NCI-H1417 treated with DMSO at 0.1 percent for 48 hours (cell line): ENCODE measurements at places on chromosomes 5 and 9.
A peak's percentile ranks its signal among the peaks of the same experiment; 100 is the strongest.

- DNase-seq = no peak
These were observed 2.3 kb downstream of the GDNF start for GRCh38 chr5:37837414-37838032.

- DNase-seq = no peak
These were observed 288.6 kb upstream of the DAB2 start for GRCh38 chr5:39713250-39713916.

DNA sequence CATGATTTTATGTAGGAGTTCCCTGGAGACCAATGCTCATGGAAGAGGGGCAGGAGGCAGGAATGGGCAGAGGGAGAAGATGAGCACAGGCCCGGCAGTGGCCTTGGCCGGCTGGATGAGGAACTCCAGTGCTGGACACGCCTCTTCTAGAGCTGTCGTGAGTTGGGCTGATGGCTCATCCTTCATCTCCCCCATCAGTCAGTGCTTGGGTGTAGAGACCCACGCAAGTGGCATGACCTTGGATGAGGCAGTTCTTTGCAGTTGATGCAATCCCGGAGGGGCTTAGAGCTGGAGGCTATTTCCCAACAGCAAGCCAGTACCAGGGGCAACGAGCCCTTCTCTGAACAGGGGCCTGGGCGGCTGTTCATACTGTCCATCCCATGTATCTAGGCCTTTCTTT is 25.5 kb upstream of the ARAP3 start:
- DNase-seq = no peak

- DNase-seq = no peak
These were observed 304.9 kb upstream of the PTGER4 start for GRCh38 chr5:40374853-40375252.

DNA sequence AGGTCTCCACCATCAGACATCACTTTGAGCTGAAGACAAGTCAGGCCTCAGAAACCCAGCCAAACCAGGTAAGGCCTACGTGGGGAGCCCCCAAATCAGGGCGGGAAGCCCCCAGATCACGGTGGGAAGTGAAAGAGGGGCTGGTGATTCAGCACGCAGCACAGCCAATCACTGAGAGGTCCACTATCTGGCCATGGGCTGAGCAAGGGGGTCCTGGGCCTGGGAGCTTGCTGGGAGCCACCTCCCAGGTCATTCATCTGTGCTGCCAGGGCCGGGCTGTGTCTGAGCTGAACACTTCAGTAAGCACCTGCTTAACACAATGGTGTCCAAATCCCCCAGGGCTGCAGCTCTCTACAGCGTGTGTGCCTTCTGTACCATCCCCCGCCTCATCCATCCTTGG is 15.5 kb downstream of the MED10 start:
- DNase-seq = no peak

- no peak for DNase-seq
These were observed 9.1 kb upstream of the CDC42SE2 start for GRCh38 chr5:131254741-131255140.

DNA sequence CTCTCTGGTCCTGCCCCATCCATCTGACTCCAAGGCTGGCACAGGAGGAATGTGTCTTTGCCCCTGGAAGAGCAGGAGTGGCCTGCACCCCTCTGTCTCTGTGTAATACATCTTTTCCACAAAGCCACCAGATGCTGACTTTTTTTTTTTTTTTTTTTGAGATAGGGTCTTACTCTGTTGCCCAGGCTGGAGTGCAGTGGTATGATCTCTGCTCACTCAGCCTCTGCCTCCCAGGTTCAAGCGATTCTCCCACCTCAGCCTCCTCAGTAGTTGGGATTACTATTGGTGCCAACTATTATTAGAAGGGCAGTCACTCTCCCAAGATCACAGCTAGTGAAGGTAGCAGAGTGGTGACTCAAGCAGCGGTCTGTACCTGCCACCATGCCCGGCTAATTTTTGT is 19.6 kb downstream of the SPRY4 start:
- DNase-seq = no peak

DNA sequence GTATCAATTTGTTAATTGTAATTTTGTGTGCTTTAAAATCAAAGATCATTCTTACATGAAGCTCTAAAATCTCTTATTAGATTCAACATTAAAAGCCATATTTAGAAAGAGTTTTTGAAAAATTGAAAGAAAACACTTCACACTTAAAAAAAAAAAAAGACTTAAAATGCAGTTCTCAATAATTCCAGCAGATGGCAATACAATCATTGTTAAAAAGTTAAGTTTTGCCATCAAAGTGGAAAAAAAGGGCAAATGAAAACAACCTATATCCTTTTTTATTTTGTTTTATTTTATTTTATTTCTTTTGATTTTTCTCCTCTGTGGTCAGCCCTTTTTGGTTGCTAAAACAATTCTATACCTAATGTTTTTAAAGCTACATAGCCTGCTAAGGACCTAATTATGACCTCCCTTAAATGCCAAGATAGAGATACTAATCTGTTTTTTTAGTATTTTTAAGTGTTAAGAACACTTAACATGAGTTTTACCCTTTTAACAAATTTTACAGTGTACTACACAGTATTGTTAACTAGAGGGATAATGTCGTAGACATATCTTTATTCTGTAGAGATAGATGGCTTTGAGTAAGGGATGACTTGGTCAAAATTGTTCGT is 154.2 kb upstream of the DAB2 start:
- DNase-seq = no peak

DNA sequence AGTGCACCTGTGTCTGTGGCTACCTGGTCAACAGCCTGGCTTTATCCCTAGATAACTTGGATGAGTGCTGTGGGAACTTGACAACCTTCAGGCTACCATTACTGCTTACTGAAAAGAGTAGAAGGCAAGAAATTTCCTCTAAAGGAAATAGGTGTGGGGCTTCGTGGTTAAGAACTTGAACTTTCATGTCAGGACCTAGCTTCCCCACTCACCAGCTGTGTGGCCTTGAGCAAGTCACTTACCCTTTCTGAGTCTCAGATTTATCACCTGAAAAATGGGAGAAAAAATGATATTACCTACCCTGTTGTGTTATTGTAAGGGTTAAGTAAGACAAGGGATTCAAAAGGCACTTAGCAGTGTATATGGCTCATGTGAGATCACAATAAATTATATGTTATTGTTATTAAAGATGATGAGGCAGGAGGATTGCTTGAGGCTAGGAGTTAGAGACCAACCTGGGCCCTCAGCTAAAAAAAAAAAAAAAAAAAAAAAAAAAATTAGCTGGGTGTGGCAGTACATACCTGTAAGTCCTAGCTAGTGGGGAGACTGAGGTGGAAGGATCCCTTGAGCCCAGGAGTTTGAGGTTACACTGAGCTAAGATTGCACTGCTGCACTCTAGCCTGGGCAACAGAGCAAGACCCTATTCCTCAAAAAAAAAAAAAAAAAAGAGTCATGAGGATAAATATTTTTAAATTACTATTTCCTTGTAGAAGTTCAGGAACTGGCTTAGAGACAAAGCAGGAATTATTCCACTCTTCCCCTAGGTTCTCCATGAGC is 97.0 kb upstream of the SPRY4 start:
- no peak for DNase-seq

DNA sequence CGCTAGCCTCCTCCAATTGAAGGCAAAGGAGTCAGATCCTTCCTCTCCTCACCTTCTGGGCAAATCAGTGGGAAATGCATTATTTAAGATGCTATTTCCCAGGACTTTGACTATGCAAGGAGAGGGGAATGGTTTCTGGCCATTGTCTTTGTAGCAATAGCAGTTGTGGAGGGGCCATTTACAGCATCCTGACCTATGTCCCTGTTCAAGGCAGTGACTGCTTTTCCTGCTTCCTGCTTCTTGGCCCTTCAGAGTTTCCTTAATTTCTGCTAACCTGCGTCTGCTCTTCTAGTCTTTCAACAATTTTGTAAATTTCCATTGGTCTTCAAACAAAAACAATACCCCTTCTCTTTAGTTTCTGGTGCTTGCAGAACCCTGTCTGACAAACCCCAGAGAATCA is 72.8 kb upstream of the PPARGC1B start:
- DNase-seq = no peak

DNA sequence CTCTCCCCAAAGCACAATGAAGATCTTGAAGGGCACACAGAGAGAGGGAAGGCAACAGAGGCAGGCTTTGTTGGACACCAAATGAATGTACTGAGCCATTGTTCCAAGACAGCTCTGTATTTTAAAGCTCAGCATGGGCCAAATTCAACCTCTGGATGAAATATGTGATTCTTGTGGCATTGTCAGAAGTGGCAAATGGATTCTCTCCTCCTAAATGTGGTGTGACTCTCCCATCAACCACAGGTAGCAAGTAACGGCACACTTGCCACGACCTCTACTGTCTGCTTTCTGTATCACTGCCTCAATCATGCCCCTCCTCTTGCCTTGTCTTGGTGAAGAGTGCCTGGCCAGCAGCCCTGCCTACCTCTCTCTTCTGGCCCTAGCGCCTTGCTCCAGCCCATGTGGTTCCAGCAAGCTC is 6.1 kb upstream of the MOB3B start:
- no peak for DNase-seq

DNA sequence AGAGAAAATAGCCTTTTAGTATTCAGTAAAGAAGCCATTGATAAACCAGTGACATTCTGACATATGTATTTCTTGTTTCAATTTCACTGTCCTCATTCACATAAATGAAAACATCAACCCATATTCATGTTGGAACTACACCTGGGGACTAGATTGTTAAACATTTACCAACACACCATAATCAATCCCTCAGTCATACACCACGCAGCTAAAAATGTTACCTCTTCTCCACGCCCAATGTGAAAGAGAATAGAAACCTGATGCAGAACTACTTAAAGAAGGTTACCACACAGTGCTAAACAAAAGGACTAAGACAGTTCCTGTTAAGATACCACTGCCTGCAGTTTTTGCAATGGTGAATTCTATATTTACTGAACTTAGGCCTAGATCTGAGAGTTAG is 518.9 kb downstream of the PRELID2 start:
- DNase-seq = no peak

- no peak for DNase-seq
These were observed 85.8 kb downstream of the ZSWIM6 start for GRCh38 chr5:61417851-61418250.

DNA sequence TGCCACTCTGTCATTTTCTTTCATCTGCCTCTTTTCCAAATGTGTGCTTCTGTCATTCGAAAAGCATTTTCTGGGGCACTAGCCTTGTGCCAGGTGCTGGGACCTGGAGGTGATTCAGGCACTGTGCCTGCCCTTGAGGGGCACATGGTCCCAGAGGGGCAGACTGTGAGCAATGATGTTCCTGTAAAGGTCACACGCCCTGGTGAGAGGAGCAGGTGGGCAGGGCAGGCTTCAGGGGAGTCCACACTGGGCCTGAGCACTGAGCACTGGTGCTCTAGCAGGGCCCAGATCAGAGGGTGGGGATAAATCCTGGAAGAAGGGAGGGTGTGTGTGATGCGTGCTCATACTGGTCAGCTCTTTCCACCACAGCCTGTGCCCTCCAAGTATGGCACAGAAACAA is 77.8 kb downstream of the COL15A1 start:
- DNase-seq = no peak

- DNase-seq = no peak
These were observed 153.4 kb upstream of the ADRA1B start for GRCh38 chr5:159762921-159763320.

DNA sequence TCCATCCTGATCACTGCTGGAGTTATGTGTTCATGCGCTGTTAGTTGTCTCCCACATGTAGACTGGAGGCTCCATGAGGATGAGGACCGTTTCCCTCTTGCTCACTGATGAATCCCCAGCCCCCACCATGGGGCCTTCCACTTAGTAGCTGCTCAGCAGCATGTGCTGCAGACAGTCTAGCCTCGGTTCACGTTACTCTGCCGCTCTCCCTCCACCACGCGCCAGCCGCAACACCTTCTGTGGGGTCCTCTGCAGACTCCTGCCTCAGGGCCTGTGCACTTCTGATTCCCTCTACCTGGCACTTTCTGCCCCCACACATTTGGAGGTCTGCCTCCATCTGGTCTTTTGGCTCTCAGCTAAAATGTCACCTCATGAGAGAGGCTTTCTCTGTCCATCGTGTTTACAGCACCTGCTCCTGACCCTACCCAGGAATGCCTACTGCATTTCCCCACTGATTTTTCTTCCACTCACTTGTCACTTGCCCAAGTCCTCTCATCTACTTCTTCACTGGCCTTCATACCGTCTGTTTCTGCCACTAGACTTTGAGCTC is 36.3 kb downstream of the STK10 start:
- no peak for DNase-seq

DNA sequence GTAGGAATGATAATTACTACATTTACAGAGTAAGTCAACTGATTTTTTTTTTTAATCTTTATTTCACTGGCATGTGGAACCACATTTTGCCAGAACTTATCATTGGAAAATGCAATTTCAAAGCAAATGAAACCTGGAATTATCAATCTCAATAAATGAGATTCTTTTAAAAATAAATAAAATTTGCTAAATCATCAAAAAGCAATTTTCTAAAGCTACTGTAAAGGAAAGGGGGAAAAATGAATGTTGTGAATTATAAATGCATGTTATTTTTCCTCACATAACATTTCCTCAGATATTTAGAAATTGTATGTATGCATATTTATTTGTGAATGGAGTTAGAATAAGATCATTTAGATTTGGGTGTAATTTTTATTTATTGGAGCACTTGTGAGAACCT is 89.9 kb upstream of the GRHPR start:
- DNase-seq = no peak

DNA sequence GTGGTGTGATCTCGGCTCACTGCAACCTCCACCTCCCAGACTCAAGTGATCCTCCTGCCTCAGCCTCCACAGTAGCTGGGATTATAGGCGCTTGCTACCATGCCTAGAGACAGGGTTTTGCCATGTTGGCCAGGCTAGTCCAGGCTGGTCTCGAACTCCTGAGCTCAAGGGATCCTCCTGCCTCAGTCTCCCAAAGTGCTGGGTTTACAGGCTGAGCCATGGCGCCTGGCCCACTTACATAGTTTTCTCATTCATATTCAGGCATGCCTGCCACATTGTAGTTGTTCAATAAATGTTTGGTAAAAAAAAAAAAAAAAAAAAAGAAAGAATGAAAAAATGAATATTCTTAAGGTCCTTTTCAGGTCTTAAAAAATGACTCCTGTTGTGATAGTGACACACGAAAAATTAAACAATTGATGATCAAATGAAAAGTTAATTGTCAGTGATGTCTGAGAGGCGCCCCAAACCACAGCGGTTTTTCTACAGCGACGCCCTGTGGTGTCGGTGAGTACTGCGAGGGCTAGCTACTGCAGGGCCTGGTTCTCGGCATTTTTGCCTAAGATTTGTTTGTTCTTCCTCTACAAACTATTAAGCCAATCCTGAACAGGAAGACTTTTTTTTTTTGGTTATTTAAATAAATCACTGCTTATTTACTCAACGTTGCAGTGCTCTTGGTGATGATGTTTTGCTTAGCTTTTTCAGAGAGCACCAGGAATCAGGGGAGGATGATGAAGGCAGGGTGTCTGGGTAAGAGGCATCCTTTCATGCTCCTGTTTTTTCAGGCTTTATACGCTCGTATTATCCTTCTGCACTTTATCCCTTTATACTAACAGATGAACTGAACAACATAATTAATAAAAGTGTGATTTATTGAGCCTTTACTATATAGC is 67.0 kb upstream of the DPYSL3 start:
- DNase-seq = no peak

- DNase-seq = no peak
These were observed 26.8 kb upstream of the PRUNE2 start for GRCh38 chr9:76932757-76933156.

GRCh38 chr5:64794053-64794770 is 25.5 kb downstream of the CWC27 start:
- DNase-seq = no peak

GRCh38 chr5:147483961-147484707 is 25.7 kb downstream of the DPYSL3 start:
- peak; percentile 38 for DNase-seq
